ENCODE measurements at places on chromosomes 4 and X.

- DNase-seq: no peak
Observed at GRCh38 chrX:19955306-19955705, 35.6 kb downstream of the BCLAF3 start.

DNA sequence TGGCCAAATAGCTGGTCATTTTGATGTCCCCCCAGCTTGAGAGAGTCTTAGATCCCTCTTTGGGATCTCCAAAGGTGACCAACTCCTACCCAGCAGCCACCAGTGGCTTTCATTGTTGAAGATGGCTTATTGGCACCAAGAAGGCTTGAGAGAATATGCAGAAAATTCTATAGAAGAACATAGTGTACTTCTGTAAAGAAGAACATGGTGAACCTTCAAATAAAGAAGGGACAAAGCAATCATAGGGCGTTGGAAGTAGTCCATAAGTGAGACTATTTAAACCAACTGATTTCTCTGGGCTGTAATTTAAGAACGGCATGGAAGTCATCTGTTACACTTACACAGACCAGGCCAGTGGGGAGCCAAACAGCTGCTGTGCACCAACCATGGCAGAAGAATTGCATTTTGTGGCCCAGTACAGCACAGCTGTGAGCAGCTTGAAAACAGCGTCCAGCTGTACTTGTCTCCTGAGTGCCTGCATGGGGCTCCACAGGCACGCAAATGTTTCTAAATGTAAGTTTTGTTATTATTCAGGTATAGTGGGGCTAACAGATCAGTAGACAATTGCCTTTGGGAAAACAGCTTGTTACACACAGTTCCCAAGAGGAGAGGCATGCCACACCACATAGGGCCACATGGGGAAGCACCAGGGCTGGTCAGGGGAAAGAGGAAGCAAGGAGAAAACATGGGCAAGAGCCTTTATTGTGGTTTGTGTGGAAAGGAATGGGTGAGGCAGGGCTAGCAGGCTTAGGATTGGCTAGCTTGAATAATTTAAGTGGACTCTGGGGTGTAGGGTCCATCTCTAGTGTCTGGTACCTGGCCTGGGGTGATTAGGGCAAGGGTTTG is 125.0 kb downstream of the ARHGAP6 start:
- DNase-seq: peak; percentile 15

GRCh38 chr4:120018786-120019185 is 47.9 kb downstream of the MAD2L1 start:
- no peak for DNase-seq

DNA sequence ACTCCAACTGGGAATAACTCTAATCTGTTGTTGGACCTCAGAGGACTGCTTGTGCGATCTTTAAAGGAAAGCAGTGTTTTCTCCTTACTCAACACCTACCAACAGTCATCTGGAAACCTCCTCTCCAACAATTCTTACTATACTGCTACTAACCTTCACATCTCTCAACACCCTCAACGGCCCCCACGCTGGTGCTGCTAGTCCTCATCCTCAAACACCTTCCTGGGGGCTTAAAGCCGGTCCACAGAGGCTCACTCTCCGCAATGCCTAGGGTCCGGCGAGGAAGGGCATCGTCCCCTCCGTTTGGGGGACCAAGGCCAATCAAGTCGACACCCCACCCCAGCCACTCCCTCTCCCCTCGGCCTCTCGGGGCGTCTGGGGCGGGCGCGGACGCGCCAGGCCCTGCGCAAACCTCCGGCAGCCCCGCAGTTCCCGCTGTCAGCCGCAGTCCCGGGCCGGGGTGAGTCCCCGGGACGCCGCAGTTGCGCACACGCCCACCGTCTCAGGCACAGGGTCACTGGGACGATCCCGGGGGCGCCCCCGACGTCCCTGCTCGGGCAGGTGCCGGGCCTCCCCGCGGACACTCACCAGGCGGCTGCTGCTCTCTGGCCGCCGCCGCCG is 418 bp downstream of the TAB3 start:
- DNase-seq: peak; percentile 10

DNA sequence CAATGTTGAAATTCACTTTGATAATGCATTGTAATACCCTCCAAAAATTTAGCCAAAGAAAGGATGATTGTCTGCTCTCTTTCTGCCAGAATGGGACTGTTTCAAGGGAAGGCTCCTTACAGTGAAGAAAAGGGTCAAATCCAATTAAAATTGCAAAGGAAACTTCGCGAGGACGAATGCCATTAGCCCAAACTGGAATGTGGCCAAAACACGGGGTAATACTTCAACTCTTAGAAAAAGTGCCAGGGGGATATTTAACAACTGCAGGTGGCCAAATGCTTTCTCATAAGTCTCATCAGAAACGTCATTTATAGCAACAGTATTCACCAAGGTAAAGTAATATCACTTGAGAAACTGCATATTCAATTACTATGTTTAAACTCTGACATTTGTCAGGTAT is 29.0 kb downstream of the NKX3-2 start:
- DNase-seq: no peak

DNA sequence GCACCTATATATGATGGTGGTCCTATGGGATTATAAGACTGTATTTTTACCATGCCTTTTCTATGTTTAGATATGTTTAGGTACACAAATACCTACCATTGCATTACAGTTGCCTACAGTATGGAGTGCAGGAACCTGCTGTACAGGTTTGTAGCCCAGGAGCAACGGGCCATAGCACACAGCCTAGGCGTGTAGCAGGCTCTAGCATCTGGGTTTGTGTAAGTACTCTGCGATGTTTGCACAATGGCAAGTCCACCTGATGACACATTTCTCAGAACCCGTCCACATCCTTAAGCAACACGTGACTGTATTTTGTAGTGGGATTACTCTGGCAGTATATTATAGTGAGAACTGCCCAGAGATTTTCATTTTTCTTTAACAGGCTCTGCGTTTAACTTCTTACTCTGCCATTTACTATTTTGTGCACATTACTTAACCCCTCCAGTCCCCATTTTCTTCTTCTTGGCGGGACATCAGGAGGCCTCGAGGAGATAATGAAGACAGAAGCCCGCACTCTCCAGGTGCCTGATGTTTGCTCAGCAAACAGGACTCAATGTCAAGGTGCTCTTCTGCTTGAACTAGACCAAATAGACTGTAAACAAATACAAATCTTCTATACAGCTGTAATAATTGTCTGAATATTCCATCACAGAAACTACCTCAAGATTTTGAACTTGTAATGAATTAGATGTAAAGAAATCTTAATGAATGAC is 102.0 kb upstream of the PDLIM3 start:
- no peak for DNase-seq

DNA sequence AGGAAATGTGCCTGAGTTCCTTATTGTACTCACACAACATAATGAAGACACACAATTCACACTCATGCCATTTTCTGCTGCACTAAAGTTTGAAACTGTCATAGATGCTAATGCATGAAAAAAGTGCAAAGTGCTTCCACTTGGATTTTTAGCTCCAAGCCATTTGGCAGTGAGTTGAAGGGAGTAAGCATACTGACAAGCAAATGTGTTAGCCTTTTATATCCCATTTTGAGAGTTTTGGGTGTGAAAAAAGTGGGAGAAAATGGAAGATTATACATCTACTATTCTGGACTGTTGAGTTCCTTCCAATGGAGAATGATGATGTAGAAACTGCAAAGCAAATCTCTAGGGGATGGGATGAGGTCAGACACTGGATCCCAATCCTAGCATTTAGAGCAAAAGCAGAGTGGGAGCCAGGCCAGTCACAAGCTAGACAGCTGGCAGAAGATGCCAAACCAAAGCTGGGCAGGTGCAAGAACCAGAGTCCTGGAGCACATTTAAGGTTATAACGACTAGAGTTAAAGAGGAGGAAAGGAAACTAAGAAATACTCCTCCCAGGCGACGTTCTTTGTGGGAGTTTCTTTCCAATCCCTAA is 216.8 kb downstream of the FBXO8 start:
- no peak for DNase-seq

DNA sequence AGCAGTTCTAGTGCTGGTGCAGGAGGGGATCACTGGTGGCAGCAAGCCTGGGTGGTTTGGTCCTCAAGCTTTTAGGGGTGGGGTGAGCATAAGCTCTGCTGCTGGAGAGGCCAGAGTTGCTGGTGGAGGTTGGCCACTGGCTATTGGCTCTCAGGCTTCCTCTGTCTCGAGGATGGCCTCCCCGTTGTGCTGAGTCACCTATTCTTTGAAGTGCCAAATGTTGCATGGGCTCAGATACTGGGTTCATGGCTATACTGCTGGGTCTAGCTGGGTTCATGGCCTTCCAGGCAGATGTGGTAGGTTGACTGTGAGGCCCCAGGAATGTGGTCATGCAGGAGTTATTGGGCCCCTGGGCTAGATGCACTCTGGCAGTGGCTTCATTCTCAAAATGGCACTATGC is 466.3 kb downstream of the NAF1 start:
- no peak for DNase-seq

- no peak for DNase-seq
Observed at GRCh38 chr4:147587041-147587440, 30.2 kb upstream of the TMEM184C start.

DNA sequence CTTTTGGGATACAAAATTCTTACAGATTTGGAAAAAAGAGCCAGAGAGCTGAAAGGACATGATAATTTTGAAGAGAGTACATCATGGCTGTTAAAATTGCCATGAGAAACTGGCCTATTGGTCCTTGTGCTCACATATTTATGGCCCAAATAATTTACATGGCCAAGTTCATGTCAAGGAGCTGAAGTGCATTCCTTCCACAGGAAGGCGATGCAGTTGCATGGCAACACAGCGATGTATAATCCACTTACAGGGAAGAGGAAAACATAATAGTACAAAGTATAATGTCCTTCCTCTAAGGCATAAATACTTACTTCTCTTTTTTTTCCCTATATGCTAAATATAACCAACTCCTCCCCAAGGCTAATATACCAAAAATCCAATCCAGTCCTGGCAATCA is 914.5 kb upstream of the AGA start:
- DNase-seq: no peak

GRCh38 chr4:185991770-185992169 is 77.2 kb upstream of the TLR3 start:
- no peak for DNase-seq

- DNase-seq: no peak
Observed at GRCh38 chr4:24846716-24847115, 51.3 kb downstream of the SOD3 start.

DNA sequence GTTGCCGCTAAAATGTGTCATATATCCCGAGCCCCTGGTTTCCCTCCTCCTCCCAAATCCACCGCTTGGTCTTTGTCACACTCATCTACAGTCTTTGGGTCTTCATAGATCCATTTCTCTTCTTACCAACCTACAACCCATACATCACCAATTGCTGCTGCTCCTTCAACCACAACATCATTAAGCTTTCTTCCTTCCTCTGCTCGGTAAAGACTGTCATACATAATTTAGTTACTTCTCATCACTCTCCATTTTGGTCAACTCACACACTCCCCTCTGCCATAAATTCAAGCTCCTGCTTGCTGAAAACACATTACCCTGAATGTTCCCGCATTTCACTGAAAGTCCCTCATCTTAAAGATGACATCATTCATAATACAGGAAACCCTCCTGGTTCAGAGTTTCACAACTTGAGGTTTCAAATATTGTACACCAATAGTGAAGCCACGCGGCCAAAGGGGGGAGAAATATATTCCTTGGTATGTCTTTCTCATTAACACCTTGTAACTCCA is 1.7 kb upstream of the DCTD start:
- DNase-seq: peak; percentile 43

GRCh38 chrX:39896951-39897740 is 200.6 kb downstream of the BCOR start:
- no peak for DNase-seq

- DNase-seq: peak; percentile 1
Observed at GRCh38 chr4:13327991-13328390, 156.1 kb downstream of the RAB28 start.

GRCh38 chrX:4764888-4765287 is 1051.4 kb upstream of the PRKX start:
- DNase-seq: no peak

DNA sequence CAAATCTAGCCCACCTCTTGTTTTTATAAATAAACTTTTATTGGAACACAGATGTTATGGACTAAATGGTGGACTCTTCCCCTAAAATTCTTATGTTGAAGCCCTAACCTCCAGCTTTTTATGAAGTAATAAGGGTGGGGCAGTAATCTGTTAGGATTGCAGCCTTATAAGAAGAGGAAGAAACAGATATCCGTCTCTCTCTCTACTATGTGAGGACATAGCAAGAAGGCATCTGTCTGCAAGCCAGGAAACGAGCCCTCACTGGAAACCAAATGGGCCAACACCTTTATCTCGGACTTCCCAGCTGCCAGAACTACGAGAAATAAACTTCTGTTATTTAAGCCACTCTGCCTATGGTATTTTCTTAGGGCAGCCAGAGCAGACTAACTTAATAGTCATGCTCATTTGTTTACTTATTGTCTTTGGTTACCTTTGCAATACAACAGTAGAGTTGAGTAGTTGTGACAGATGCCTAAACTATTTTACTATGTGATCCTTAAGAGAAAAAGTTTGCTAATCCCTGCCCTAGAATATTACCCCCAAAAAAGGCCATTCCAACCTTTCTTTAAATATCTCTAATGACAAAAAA is 67.4 kb downstream of the MANBA start:
- DNase-seq: peak; percentile 52

GRCh38 chr4:10053635-10054453 is 32.5 kb upstream of the SLC2A9 start:
- DNase-seq: no peak

DNA sequence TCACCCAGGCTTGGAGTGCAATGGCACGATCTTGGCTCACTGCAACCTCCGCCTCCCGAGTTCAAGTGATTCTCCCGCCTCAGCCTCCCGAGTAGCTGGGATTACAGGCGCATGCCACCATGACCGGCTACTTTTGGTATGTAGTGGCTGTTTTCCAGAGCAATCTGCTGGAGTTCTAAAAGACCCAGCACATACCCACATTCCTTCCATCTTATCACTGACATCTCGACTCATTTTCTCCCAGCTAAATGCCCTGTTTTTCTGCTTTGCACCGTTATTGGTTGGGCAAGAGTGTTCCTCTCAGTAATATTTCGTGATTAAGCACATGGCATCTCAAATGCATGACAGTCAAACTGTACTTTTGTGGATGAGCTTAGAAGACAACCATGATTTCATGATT is 53.7 kb downstream of the PRKX start:
- DNase-seq: no peak

DNA sequence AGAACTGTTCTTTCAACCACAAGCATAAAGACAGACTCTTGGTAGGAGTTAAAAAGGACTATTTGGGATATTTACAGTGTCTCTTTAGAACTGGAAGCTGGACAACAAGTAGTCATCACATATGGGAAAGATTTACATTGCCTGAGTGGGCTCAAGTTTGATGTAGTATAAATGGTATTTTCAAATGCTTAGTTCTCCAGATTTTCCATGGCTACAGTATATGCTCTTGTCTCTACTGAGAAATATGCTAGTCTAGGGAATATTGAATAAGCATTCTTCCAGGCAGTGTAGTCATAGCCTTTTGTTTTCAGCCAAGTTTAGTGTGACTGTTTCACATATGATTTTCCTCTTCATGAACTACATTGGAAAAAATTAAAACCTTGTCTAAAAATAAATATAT is 315.6 kb downstream of the ARHGAP24 start:
- no peak for DNase-seq

- no peak for DNase-seq
Observed at GRCh38 chr4:185598846-185599552, 63.7 kb upstream of the PDLIM3 start.

Measured in suppressor macrophage treated with lipopolysaccharide for 4 hours (primary cell).